ENCODE measurements at places on chromosomes 7 and 10.

DNA sequence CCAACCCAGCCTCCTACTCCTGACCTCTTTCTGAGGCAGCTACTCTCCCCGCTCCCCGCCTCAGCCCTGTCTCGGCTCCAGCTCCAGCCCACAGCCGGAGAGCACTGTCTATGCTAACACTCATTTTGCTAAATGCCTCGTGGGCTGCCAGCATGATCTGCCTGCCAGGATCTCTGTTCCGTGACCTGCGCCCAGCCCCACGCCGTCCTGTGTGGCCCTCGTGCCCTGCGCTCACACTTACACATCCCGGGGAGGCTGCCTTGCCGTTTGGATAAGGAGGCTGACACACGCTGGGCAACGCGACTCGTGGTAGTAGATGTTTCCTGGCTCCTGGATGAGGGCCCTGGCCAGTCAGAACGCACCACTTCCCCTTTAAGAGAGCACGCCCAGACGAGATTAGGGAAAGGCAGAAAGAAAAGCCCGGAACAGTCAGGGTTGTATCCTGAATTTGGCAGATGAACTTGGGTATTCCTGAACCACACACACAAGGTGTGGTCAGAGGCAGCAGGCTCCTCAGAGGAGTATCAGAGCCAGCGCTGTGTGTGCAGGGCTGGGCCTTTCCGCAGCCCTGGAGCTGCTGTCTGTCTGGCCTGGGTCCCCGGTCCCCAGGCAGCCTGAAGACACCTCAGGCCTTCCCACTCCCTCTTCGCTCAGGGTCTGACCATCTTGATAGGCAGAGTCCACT, 97.7 kb upstream of the EFCAB10 start:
- no peak for DNase-seq

DNA sequence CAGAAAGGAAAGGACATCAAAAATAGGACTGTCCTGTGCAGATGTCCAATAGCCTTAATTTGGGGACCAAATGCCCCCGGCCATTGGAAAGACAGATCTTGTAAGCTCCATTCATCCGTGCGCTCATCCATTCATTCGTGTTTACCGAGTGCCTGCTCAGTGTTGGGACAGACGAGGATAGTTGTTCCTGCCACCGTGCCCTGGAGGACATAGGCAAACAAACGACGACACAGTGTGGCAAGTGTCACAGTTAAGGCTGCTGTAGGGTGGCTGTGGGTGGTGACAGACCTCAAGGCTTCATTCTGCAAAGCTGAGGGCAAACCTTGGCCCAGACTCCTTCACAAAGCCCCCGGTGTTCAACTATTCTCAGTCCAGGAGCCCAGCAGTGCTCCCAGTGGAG, 27.6 kb downstream of the MKI67 start:
- no peak for DNase-seq

DNA sequence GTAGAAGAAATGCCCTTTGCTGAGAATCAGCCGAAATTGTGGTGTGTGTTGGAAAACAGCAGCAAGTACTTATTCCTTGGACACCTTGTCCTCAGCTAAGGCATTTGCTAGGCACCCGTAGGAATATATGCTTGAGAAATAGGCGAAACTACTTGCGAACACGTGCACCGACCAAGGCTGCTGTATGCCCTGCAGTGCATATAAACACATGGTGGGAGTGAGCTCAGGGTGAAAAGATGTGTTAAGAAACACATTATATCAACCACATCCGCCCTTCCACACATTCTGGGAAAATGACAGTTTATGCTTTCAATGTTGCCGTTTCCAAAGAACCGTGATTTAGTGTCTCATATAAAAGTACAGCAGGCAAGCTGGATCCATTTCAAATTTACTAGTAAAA, 199.2 kb downstream of the JCAD start:
- DNase-seq = no peak

DNA sequence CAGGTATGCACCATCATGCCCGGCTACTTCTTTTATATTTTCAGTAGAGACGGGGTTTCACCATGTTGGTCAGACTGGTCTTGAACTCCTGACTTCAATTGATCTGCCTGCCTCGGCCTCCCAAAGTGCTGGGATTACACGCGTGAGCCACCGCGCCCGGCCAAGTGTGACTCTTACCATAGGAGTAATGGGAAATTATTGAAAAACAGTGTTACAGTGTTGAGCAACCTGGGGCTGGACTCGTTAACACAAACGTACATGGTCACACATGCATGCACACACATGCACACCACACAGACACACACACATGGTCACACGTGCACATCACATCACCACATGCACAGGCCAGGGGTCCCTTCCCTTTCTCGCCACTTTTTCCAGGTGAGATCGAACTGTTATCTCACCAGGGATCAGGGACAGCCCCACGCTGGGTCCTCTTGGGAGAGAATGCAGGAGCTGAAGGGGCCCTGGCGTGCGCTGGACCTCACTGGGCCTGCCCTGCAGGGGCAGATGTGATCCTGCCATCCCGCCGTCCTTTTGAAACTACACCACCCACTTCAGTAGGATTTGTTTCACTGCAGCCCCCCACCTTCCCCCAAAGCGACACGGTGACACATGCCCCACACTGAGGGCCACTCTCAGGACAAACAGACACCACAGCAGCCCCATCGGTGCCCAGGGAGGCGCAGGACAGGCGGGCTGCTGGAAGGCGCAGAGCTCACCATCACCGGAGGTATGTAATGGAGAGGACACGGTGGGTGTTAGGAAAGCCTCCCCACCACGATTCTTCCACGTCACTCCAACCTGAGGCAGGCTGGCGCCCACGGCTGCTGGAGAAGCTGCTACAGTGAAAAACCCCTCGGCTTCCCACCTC, 10.2 kb downstream of the RADIL start:
- no peak for DNase-seq

DNA sequence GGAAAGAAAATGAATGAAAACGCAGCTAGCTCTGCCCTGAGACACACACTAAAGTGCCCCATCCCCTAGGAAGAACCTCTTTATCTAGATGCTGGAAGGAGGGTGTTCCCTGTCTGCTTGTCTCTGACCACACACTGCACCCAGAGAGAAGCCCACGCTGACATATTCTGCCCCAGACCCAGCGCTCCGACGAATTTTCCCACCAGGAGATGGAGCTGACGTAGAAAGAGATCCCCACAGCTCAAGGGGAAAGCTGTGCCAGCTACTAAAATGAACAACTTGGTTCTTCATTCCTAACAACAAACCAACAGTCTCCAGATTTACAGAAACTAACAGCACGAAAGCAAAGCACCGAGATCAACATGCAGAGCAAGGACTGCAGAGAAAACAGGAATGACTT, 73.3 kb downstream of the KIAA1549 start:
- no peak for DNase-seq

GRCh38 chr10:14803827-14804226, 29.1 kb upstream of the FAM107B start:
- no peak for DNase-seq

DNA sequence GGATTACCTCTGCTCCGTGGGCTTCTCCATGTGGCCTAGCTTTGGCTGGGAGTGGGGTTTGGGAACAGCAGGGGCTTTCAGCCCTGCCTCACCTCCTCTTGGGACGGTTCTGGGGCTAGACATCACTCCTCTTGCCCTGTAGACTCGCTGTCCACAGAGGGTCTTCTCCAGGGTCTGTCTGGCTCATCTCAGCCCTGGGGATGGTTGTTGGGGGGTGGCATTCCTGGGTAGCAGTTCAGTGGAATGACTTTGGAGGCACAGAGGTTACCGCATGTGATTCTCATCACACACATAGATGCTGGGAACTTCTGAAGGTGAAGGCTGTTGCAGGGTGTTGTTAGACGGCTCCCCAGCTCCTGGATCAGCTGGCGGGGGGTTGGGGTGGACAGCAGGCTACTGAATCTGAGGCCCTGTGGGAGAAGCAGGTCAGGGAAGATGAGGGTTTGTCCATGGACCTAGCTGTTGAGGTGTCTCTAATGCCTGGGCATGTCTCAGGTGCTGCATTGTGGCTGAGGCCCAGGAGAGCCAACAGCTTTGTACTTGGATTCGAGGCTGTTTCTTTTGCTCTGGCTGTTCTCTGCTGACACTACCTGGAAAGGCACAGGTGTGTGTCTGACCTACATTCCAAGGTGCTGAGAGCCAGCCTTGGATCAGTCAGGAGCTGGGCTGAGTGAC, 23.8 kb downstream of the RAMP3 start:
- no peak for DNase-seq

DNA sequence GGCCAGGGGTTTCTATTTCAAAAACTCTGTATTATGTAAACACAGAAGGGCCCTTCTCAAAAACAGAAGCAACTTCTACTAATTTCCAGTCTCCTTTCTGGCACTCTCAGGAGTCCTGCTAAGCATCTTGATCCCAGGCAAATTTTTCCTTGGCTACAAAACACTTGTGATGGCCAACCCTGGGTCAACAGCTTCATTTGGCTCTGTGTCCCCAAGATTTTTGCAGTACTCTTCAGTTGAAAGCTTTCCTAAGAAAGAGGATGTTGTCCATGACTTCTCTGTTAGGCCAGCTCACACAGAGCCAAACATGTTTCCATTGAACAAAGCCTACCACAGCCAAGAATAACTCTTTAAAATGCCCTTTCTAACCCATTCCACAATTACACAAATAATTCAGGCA, 99.0 kb upstream of the EGR2 start:
- DNase-seq = no peak

DNA sequence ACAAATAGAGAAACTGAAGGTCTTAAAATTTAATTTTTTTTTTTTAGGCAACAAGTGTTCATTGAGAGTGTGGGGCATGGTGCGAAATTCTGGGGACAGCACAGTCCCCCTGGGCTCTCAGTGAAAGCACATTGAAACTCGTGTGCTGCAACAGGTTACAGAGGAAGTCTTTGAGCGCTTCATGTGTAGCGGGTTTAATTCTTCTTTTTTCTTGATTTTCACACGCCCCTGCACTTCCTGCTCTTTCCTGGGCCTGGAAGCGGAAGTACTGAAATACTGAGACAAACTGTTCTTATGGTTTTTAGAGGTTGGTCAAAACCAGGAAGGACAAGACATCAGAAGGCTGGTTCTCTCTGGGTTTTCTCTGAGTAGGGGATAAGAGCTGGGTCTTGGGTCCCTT, 203.5 kb downstream of the PTEN start:
- no peak for DNase-seq

- no peak for DNase-seq
Measured at GRCh38 chr10:131571865-131572264, 260.3 kb upstream of the TCERG1L start.

- no peak for DNase-seq
Measured at GRCh38 chr7:79523436-79523835, 70.0 kb upstream of the MAGI2 start.

DNA sequence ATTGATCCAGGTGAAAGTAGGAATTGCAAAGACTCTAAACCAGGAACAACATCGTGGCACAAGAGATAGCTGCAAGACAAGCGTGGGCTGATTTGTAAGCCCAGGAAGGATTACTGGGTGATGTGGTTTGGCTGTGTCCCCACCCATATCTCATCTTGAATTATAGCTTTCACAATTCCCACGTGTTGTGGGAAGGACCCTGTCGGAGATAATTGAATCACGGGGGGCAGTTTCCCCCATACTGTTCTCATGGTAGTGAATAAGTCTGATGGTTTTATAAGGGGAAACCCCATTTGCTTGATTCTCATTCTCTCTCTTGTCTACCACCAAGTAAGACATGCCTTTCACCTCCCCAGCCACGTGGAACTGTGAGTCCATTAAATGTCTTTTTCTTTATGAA, 59.5 kb downstream of the ST8SIA6 start:
- DNase-seq = no peak

DNA sequence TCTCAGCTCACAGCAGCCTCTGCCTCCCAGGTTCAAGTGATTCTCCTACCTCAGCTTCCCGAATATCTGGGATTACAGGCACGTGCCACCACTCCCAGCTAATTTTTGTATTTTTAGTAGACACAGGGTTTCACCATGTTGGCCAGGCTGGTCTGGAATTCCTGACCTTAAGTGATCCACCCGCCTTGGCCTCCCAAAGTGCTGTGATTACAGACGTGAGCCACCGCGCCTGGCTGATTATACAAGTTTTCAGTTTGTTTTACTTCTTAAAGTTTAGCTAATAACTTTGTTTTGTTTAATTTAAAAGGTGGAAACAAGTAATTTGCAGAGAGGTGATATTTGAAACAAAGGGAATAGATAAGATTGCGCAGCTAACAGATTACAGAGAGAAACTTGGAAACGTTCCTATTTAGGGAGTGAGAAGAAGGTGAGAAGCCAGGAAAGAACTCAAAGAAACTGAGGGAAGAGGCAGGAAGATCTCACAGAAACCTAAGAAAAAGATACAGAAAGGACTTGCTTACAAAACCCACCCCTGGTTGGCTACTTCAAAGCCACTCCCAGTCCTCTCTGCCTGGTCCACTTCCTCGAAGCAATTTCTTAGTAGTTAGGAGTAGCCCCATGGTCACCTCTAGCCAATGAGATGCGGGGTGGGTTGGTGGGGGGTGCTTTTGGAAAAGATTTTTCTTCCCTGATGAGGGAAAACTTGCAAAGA, 15.0 kb upstream of the PDLIM1 start:
- DNase-seq = no peak

- no peak for DNase-seq
Measured at GRCh38 chr10:21757185-21757901, 223.3 kb downstream of the MLLT10 start.

DNA sequence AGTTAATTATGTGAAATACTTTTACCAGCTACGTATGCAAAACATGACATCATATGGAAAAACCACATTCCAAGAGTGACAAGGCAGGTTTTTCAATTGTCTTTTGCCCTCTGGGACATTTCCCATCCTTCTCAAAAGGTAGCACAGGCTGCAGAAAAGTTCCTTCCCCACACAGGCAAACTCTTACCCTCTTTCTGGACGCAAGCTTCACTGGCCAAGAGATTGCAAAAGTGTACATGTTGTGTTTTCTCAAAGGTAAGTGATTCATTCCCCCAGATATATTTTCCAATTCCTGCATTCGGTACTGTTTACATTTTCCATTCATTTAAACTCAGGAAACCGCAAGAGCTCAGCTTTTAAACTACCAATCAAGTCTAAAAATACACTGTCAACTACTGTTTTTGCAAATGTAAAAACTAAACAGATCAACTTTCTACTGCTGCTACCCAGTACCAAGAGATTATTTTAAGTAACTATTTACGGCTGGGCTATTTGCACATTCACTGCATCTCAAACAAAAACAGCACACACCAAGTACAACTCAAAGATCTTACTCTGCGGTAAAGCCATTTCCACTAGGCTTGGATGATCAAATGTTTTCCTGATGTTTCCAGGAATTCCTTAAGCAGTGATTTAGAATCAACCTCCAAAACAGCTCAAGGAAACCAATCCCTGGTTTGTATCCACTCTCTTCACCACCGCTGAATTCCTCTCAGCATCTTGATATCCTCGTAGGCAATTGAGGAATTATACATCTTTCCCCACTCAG, 233.6 kb upstream of the CCDC6 start:
- DNase-seq = no peak

- no peak for DNase-seq
Measured at GRCh38 chr10:101726115-101726387, 31.1 kb upstream of the FBXW4 start.

GRCh38 chr7:1555046-1555812, 776 bp downstream of the TMEM184A start:
- no peak for DNase-seq

DNA sequence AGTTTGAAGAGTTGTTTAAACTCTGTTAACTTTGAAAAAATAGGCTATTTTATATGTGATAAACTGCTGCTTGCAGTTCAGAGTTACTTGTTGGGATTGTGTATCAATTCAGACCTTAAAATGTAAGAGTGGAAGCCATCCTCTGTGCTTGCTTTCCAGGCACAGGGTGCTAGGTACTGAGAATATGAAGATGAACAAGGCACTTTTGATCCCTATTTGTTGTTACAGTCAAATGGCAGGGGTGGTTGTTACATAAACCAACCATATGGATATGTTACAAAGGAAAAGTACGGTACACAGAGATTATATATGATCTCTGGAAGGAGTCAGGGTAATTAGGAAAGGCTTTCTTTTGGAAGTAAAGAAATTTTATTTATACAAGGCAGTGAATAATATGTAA, 63.8 kb downstream of the REEP3 start:
- DNase-seq = no peak

All from GOT3 (cell line).